ENCODE measurements at places on chromosomes 16 and 17.

DNA sequence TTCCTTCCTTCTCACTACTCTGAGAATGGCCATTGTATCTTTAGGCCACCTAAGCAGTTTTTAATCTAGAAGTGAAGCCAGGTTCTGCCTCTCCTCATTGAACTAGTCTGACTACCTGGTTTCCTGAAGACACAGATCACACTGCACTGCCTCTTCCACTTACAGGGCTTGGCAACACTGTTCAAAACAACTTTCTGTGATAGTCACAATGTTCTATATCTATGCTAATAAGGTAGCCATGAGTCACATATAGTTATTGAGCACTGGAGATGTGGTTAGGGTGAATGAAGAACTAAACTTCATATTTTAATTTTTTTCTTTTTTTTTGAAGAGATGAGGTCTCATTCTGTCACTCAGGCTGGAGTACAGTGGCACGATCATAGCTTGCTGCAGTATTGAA, 26.9 kb downstream of the RND2 start:
- DNase-seq = no peak

- no peak for DNase-seq
Measured at GRCh38 chr16:87713451-87714229, 52.1 kb downstream of the KLHDC4 start.

DNA sequence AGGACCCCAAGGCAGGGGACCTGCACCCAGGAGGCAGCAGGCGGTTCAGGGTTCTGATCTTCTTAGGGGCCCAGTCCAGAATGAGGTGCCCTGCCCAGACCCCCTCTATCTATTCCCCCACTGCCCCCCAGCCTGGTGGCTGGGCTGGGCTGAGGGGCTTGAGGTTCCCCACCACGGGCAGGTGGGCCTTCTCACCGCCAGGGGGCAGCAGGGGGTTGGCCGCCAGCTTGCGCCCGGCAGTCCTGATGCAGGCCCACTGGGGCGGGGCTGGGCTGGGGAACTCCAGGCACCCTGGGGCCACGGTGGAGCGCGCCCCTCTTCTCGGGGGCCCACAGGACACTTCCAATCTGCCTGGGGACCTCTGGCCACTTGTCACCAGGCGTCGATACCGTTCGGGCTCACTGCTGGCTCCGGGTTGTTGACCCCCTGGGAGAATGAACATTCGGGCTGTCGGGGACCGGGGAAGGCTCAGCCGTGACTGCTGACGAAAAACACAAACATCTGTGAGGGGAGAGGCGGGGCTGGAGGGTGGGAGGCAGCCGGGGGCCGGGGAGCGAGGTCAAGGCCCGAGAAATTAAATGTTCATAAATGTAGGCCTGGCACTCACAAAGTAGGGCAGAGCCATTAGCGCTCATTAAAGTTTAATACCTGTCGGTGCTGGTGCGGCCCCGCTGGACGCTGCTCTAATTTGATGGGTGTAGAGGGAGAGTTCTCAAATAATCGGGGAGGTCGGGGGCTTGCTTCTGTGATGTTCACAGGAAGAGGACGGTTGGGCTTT, 219.3 kb upstream of the GSE1 start:
- no peak for DNase-seq

DNA sequence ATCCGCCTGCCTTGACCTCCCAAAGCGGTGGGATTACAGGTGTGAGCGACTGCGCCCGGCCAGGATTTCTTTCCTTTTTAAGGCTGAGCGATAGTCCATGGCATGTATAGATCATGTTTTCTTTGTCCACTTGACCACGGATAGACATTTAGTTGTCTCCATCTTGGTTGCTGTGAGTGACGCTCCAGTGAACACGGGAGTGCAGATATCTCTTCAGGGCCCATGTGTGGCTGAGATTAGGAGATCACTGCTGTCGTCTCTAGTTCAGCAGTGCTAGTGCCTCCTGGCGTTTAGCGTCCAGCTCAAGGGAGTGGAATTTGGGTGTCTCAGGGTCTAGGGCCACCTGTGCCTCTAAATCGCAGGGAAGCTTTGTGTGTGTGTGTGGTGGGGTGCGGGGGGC, 41.5 kb downstream of the ABCC1 start:
- DNase-seq = no peak

DNA sequence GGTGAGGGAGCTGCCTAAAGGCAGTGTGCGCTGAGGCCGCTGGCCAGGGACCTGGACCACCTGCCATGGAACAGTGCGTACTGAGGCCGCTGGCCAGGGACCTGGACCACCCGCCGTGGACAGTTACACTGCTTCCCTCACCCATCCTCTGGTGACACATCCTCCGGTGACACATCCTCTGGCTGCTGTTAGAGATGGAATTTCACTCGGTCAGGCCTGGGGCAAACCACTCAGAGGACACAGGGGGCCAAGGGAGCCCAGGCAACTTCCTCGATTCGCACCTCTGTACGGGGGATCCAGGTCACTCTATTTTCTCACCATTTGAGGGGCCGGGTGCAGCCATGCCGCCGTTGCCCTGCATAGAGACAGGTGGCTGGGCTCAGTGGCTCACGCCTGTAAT, 32.4 kb upstream of the RPTOR start:
- no peak for DNase-seq

DNA sequence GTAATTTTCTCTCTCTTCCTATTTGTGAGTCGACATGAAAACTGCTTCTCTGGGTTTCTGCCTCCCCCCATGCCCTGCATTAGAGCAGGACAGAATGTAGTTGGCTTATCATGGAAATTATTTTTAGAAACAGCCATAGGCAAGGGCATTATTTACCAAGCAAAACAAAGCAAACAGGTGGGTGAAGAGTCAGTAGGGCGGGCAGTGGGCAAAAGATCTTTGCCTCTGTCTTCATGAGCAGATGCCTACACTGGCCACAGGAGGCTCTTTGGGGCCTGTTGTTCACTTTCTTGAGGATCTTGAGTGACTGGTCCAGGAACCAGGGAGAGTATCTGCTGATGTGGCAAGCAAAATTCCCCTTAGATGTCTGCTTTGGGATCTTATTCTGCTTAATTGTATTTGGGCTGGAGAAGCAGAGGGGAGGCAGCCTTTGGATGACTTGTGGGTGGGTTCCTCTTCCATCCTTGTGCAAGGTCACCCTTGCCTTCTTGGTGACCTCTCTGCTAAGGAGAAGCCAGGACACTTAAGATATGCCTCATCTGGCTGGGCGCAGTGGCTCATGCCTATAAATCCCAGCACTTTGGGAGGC, 42.5 kb upstream of the CLEC19A start:
- DNase-seq = no peak

DNA sequence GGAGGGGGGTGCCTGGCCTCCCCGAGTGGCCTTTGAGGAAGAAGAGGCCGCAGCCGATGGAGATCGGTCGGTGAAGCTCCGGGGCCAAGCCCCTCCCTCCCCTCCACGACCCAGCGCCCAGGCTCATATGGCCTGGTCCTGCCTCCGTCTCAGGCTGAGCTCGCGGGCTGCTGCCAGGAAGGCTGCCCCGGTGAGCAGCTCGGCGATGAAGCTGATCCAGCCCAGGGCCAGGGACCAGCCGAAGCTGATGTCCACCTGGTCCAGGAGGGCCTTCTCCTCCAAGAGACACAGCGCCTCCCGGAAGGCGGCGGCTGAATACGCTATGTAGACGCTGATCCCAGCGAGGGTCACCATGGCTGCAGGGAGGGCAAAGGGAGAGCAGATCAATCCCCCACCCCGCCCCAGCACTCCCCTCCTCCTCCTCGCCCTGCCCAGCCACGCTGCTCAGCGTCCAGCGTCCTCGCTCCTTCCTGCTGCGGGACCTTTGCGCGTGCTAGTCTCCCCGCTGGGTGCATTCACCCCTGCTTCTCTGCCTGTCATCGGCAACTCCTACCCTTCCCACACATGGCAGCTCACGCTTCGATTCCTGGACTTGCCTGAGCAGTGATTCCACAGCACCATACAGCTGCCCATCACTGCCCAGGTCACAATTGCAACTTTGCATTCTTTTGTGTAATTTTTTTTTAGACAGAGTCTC, 20.5 kb downstream of the TMEM114 start:
- no peak for DNase-seq

DNA sequence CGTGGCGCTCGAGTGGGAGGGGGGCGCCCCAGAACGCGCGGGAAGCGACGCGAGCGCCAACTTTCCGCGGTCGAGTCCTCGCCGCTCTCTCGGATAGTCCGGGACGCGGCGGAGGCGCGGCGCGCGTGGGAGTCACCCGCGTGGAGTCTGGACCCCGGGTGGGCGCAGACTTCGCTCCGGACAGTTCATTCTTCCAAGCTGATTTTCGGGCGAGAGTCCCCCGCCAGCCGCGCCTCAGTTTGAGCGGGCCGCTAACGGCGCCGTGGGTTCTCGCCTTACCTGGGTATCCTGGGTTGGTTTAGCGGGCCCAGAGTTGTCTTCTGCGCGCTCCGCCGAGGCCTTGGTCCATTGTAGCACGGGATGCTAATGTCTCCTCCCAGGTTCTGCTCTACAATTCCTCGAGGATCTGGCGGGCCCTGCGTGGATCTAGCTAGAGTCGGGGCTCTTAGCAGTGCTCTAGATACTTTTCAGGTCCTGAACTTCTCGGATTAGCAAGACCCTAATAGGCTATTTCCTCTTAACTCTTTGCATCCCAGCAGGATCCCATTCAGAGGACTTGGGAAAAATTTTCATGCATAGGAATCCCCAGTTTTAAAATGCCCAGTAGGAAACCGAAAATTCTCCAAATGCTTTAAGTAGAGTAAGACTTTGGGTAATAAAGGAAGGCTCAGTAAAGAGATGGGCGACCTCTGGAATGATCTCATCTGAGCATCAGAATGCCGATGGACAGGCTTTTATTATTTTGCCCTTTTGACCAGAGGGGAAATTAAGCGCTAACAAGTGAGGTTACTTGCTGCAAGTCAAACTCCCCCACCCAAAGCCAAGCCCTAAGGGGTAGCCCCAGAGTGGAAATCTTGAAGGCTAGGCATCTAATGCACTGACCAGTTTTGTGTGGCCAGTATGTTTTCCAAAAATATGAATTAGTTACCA, 537 bp upstream of the GJC1 start:
- no peak for DNase-seq

GRCh38 chr17:18246880-18247612, 11.5 kb downstream of the FLII start:
- no peak for DNase-seq

DNA sequence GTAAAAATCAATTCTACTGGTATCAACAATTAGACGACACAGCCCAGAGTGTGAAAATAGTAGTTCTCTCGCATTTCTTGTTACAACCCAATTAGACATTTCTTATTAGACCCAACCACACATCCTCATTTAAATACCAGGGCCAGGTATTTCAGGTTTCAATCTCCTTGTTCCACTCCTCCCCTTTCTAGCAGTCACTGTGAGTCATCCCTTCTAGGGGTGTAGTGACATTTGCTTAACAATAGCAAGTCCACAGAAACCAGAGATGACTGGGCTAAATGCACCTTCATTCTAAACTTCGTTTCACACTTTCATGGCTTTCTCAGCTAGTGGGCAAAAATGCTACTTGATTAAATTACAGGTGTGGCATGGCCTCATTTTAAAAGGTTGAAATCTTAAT, 116.9 kb upstream of the CACNG3 start:
- no peak for DNase-seq

DNA sequence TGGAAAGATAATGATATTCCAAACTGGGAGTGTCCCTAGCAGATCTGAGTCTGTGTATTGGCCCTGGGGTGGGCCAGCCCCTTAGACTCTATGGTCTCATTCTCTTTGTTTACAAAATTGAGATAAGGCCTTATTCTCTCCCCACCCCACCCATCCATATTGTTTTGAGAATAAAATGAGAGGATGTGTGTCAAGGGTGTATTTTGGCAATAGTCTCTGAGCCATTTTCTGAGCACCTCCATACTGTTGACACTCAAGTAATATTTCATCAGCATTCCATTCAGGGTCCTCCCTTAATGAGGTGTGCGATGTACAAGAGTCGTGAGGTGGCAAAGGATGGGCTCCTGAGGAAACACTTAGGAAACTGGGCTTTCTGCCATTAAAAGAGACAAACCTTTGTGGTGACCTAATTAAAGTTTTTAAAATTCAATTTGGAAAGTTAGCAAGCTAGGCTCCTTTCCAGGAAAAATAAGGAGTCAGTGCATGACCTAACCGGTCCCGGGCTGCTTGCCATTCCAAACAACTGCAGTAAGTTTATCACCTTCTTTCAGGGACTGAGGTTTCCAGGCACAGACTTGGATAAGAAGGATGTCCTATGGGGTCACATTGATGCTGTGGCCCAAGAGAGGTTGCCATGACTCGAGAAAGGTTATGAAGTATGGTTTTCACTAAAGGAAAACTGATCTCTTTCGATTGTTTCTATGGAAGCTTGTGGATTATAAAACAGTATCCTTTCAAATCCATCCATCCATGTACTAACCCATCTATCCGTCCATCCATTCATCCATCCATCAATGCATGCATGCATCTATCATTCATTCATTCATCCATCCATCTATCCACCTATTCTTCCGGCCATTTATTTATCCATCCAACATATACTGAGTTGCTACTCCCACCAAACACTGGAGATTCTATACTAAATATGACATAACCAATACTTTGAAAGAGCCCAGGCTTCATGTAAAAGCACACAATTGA, 443.3 kb downstream of the UTP18 start:
- DNase-seq = no peak

- no peak for DNase-seq
Measured at GRCh38 chr16:26644912-26645543, 421.7 kb upstream of the C16orf82 start.

DNA sequence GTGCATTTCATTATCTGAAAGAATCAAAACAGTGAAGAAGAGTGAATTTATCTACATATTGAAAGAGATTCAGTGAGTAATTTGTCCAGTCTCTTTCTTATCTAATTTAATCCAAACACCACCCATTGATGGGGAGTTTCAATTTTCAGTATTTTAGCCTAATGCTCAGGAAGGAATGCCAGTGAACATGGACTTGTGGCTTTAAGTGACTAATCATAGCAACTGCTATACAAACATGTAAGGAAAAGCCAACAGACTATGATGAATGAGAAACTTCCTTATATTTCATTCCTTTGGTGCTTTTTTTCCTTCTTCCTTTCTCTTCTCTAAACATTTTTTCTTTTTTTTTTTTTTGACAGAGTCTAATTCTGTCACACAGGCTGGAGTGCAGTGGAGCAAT, 885.8 kb downstream of the KCNJ2 start:
- DNase-seq = no peak

DNA sequence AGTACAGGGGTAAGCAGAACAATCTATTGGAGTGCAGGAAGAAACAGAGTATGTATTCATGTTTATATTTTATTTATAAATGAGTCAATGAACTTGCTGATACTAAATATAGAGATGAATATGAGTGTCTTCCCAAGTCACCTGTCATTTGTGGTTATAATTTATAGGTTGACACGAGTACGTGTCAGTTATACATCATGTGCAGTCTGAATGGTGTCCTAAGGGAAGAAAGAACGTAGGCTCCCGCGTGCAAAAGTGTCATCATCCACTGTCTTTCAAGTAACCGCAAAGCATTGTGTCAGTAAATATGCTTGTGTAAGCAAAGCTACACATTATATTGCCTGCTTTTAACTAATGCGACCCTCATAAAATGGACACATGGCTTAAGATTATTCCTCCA, 786.1 kb downstream of the KCNJ2 start:
- no peak for DNase-seq

- DNase-seq = no peak
Measured at GRCh38 chr17:80422276-80422675, 7.3 kb downstream of the ENDOV start.

- no peak for DNase-seq
Measured at GRCh38 chr17:29584452-29585079, 4.9 kb downstream of the GIT1 start.

- no peak for DNase-seq
Measured at GRCh38 chr17:64628641-64629040, 33.5 kb downstream of the SMURF2 start.

- no peak for DNase-seq
Measured at GRCh38 chr16:21116148-21116693, 34.4 kb downstream of the DNAH3 start.
